Activated naive CD8-positive, alpha-beta T cell treated with anti-CD3 and anti-CD28 coated beads, Interleukin-2, amount 50 U/mL, for 24 hours (primary cell): ENCODE measurements at places on chromosomes 1 and 21.

DNA sequence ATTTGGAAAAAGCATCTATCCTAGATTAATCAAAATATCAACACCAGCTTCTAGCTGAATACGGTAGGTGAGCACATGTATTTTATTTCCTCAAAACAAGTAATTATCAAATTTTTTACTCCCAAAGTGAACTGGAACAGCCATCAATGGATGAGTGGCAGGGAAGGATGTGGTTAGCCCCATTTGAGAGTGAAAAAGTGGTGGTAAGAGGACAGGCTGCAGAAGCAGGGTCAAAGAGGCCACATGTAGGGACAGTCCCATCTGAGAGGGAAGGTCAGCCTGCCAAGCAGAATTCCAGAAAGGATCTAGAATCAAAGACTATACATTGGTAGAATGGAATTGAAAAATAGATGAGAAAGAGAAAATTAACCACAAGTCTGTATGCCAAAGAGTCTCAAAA lies 163.8 kb downstream of the SMYD3 start:
- DNase-seq: no peak

GRCh38 chr1:40317394-40318074 lies 448 bp upstream of the COL9A2 start:
- DNase-seq: no peak

DNA sequence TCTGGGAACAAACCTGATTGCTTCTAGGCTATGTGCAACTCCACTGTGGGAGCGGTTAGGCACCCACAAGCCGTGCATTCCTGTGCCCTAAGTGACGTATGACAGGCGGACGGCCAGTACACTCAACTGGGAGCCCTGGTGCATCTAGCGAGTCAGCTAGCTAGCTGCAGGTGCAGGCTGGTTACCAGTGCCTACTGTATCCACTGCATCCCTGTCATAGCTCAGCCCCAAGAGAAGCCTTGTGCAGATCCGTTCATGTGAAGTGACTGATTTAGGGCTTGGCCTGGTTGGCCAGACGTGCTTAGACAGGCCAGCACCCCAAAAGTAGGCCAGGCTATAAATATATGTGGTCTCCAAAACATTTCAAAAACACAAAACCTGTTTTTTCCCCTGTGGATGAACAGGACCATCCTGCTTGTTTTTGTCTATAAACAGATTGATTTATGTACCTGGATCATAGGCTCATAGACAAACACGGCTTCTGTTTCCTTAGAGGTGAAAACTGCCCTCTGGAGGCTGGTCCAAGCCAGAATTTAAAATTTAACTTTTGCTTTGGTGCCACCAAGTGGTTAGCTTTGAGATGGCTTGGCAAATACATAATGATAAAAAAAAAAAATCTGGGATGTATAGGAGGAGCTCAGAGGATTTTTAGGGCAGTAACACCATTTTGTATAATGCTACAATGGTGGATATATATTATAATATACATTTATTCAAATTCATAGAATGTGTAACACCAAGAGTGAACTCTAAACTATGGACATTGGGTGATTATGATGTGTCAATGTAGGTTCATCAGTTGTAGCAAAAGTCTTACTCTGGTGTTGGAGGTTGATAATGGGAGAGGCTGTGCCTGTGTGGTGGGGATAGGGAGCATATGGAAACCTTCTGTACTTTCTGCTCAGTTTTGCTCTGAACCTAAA lies 68.5 kb downstream of the GIPC2 start:
- peak; percentile 55 for DNase-seq

- no peak for DNase-seq
These were observed 1316.8 kb upstream of the B3GALT2 start for GRCh38 chr1:194503209-194503608.

DNA sequence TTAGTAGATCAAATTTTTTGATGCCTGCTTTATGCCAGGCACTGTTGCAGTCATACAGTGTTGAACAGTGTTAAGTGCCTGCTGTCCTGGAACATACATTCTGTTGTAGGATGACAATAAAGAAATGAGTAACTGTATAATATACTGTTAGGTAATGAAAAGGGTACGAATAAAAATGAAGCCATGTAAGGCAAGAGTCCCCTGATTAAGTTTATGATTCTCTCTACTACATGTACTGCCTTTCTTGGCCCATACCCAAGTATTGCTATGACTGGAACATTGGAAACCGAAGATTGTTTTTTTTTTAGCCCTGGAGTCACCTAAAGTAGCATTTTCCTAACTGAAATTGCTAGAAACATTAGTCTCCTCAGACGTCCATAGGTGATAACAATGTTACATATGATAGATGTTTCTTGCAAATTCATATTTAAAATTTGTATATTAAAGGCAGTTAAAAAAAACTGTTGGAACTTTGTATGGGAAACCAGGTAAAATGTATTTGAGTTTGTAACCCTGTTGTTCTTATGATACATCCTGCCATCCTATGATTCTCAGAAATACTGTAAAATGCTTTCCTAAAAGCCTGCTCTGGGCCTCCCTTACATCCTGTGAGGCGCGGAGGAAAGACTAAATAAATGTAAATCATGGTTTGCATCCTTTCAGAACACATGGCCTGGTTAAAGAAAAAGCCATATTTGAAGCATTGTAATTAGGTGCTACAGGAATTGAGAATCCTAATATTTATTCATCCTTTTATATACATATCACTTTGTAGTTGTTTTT lies 5.8 kb downstream of the ATP5PB start:
- DNase-seq: no peak

DNA sequence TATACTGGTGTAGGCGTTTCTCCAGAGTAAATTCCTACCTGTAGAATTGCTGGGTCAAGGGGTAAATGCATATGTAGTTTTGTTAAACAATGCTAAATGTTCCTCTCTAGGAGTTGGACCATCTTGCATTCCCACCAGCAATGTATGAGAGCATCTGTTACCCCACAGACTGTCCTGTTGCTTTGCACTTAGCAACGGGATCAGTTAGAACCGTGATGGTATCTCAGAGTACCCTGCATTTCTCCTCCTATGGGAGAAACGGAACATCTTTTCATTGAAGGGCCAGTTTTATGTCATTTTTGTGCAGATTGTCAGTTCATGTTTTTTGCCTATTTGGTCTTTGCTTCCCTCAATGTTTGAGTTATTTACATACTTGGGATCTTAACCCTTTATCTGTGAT lies 18.0 kb upstream of the RIPPLY3 start:
- DNase-seq: no peak

DNA sequence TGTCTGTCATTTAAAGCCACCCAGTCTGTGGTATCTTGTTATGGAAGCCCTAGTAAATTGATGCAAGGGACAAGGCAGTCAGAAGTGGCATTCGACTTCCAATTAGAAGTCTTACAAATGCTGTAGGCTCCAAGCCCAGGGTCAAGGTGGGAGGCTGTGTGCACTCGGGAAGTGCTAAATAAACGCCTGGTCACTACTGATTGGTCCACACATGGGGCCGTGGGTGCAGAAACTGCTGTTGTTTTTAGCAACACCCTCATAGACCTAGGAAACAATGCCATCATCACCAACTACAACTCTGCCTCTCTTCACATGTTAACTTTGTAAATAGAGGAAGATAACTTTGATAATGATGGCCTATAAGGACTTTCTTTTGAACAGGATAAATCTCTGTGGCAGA lies 20.2 kb upstream of the ZBTB21 start:
- DNase-seq: no peak

DNA sequence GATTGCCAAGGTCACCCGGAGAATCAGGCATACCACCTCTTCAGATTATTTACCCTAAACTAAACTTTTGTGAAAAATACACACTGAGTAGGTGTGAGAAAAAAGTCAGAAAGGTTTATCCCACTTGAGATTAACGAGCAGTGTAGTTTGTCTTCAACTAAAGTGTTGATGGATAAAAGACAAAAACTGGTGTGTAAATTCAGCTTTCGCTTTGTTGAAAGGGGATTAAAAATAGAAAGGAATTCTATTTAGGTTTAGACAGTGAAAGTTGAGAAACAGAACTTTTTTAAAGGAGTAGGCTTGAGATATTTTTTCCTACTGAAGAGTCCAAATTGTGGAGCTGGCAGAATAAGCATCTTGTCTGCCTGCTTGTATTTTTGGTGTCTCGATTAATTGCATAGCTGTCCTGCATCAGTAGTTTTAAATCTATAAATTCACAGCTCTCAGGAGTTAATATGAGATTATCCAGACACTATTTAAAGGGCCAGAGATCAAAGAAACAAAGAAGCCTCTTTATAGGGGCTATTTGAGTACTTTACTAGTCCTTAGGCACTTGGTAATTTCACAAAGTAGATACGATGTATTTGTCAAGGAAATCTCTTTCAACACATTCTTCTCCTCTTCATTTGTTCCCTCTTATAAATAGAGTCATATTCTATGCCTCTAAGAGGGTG lies 46.7 kb upstream of the RABGAP1L start:
- DNase-seq: no peak

- no peak for DNase-seq
These were observed 30.1 kb downstream of the RHEX start for GRCh38 chr1:206082831-206083695.
